NCI-H2081 (cell line): ENCODE measurements at places on chromosomes 11 and 22.

- DNase-seq, result no peak
Measured at GRCh38 chr11:1445741-1446445, 40.7 kb downstream of the MOB2 start.

GRCh38 chr22:25718135-25718840, 23.7 kb upstream of the MYO18B start:
- no peak for DNase-seq

- no peak for DNase-seq
Measured at GRCh38 chr22:25680956-25681355, 61.0 kb upstream of the MYO18B start.

DNA sequence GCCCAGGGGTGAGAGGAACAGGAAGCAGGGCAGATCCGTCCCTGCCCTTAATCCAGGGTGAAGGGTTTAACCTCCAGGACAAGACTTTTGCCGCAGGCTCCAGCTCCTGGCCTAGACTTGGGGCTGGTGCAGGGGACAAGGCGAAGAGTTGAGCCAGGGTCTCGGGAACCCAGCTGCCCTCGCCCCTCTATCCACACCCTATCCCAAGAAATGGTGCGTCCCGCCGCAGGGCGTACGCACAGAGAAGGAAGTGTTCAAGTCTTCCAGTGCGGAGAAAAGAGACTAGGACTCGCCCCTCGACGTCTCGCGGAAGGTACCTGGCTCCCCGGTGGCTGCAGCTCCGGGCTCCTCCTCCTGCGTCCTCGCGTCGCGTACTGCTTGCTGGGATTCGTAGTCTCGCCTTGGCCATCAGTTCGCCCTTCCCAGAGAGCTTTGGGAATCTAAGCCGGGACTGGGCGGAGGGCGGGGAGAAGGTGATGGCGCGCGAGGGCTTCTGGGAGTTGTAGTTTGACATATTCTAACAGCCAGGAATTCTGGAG, at the start of gene ZMAT5:
TSS of gene ZMAT5 (minus strand) at position 376 of the 539 bp plus-strand sequence. CDS start 18,463 bp downstream, outside the sequence.
- peak; percentile 89 for DNase-seq

GRCh38 chr11:120651396-120651795, 139.8 kb downstream of the GRIK4 start:
- DNase-seq, result no peak

DNA sequence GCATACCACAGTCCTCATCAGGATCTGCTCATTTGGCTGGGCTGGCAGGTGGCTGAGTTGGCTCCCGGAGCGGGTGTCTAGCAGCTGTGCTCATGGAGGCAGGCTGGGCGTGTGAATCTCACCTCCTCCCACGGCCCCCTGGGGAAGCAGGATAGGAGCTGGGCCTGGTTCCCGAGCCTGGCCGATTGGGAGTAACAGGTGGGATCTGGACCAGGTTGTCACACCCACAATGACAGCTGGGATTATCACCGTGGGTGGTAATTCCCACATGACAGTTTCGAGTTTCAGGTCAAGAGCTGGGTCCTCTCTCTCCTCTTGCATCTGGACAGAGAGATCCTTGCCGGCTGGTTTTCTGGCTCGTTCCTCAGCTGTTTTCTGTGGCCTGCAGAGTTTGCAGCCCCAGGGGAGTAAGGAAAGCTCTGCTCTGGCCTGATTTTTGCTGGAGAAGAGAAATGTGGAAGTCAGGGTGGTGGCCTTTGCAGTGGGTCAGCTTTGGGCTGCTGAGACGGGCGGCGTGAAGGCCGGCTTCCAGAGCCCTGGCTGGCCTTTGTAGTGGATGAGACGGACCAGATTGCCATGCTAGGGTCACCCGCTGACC, 57.0 kb downstream of the BCR start:
- DNase-seq, result peak; percentile 86

DNA sequence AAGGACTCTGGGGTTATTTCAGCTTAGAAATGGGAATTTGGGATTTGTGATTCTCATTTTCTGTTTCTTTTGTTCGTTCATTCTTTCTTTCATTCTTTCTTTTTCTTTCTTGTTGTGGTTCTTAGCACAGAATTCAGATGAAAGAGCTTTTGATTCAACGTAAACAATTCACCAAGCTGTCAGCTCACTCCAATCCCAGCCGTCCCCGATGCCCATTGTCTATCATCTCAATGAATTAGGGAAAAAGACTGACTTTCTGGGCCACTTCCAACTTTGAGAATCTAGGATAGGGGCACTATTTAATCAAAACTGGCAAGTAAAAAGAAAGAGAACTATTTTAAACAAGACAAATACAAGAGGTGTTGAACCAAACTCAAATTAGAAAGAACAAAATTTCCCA, 25.1 kb upstream of the TMA7B start:
- DNase-seq, result no peak

DNA sequence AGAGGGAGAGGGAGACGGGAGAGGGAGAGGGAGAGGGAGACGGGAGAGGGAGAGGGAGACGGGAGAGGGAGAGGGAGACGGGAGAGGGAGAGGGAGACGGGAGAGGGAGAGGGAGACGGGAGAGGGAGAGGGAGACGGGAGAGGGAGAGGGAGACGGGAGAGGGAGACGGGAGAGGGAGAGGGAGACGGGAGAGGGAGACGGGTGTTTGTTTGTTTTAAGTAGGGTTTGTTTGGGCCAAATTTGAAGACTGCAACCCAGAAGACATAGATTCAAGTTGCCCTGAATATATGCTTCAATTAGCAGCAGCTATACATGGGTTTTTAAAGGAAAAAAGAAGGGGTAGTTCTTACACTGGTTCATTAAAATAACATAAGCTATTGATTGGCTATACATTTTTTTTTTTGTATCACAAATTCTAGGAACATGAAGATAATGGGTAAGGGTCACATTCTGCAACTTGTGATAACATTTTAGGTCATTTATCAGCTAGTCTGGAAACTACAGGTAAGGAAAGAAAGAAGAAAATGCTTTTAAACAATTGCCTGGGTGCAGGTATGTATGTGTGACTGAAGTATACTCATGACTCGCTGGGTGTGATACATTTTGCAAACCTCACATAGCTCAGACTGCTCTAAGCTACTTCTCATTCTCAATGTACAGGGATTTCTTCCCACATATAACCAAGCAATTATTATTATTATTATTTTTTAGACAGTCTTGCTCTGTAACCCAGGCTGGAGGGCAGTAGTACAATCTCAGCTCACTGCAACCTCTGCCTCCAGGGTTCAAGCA, 67.3 kb downstream of the MCHR1 start:
- DNase-seq, result no peak

DNA sequence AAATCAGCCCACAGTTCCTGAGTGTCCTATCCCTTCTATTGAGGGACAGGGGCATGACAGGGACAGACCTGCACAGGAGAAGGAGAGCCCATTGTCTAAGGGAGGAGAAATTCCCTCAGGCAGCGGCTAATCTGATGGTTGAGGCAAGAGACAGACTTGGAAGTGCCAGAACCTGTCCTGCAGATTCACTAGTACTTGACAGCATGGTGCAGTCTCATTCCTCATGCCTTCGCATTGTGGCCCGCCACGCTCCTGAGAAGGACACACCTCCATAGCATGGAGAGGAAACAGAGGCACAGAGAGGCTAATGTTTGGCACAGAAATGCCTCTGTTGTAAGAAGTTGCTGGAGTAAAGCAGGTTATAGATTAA, 3.2 kb downstream of the P2RY6 start:
- no peak for DNase-seq
